NCI-H446 (cell line): ENCODE measurements at places on chromosomes 2 and 18.
A peak's percentile ranks its signal among the peaks of the same experiment; 100 is the strongest.

DNA sequence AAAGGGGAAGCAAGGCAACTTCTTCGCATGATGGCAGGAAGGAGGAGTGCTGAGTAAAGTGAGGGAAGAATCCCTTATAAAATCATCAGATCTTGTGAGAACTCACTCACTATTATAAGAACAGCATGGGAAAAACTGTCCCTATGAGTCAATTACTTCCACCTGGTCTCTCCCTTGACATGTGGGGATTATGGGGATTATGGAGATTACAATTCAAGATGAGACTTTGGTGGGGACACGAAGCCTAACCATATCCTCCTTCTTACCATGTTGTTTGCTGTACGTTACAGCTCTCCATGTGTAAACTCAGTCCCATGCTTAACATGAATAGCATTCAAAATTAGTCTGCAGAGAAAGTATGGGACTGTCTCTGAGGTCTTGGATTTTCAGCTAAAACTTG, 1096.8 kb upstream of the ACVR2A start:
- no peak for DNase-seq

DNA sequence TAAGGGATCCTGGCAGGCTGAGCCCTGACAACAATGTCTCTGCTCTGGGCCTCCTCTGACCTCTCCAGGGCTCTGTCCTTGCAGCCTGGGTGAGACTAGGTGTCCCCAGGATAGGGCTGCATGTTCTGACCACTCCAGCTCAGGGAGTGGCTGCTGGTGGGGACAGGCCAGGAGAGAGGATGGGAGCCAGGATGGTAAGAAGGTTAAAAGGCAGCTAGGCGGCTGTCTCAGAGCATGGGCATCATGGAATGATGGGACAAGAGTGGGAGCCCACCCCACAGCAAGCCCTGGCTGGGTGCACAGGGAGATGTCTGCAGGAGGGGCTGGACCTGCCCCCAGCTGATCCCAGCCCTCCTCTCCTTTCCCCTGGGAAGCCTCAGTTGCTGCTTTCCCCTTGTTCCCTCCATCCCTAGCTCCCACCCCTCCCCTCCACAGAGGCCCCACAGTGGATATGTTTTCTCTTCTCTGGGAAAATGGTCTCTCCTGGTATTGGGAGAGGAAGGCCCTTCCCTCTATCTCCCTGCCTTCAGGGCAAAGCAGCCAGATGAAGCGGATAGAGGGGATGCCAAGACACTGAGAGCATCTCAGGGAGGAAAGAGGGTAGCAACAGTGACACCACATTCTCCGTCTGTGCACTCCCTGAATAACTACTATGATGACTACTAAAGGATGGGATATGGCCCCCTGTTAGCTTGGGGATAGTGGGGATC, 334.3 kb downstream of the DYSF start:
- no peak for DNase-seq

- no peak for DNase-seq
These were observed 197.0 kb downstream of the HRH4 start for GRCh38 chr18:24657444-24657842.

DNA sequence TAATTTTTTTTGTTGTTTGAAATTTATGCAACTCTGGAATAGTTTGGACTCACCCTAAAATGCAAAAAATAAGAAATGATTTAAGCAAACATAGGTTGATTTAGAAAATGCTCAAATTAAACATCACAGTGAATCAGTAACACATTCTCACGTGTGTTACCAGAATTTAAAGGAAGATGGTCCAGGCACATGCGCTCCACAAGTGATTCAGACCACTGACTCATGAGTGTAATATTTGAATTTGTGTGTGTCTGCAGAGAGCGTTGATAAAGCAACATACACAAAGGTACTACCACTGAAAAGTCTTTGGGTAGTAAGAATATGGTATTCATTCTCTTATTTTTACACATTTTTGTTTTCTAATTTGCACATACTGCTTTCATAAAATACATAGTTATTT, 7.9 kb downstream of the SS18 start:
- DNase-seq = no peak

- no peak for DNase-seq
These were observed 198.1 kb upstream of the RBBP8 start for GRCh38 chr18:22734791-22735627.

GRCh38 chr2:232282508-232283055, 96.0 kb upstream of the ALPP start:
- no peak for DNase-seq

DNA sequence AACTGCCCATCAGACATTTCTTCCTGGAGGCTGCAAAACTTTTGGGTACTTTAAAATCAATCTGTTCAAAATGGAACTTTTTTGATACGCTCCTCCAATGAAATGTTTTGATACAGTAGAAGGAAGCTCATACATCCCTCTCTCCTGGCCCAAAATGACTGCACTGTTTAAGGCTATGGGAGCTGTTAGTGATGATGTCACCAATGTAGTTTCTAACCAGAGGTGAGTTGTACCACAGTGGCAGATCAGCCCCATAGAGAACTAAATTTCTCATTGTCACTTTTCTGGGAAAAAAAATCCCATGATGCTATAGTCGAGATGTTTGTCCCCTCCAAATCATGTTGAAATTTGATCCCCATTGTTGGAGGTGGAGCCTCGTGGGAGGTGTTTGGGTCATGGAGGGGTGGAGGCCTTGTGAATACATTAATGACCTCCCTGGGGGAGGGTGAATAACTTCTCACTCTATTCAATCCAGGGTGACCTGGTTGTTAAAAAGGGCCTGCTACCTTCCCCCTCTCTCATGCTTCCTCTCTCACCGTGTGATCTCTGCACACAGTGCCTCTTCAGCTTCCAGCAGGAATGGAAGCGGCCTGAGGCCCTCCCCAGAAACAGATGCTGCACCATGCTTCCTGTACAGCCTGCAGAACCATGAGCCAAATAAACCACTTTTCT, 117.4 kb upstream of the NPAS2 start:
- no peak for DNase-seq

GRCh38 chr2:14831458-14831857, 198.9 kb downstream of the LRATD1 start:
- no peak for DNase-seq

DNA sequence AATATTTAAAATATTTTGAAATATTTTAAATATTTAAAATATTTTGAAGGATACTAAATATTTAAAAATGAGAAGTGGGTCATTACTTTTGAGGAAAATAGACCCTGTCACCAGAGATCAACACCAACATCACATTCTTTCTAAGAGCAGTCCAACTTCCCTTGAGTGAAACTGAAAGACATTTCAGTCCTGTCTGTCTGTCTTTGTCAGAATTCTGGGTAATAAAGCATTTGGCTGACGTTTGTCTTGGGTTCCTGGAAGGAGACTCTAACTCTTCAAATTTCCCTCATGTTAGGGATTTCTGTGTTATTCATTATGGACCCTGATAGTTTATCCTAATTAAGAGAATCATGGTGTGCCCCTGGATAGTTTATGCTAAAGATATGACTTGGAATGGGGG, 32.8 kb downstream of the TTC21B start:
- DNase-seq = no peak

DNA sequence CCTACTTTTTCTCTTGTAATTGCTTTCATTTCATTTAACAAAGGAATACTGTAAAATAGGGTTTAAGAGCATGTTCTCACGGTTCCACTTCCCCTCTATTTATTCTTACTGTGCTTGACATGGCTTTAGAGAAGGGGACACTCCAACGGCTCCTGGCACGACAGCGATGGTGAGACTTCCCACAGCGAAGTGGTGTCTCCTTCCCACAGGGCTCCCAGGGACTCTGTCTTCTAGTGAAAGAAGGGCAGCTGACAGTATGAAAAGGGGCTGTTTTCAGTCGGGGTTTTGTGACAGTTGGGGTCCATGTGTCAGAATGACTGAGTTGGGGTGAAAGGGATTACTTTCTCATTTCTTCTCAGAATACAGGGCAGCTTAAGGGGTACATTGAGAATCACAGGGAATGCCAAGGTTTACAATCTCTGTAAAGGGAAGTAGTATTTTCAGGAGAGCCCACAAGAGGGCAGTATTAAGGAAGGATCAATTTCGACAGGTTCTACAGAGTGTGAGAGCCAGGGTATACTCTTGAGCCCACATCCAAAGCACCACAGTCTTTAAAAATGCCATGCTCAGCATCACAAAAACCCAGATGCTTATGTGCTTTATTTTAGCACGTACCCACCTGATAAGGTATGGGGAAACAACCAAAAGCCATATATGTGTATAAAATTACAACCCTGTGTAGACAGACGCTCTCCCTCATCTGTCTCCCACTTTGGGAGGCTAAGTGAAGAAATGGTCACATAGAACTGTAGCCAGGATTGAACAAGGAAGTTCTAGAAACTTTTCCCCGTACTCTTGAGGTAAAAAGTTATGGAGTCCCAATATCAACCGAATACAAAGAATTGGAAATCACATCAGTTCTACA, 31.3 kb upstream of the RAPGEF4 start:
- peak; percentile 45 for DNase-seq

- DNase-seq = no peak
These were observed 81.0 kb upstream of the ACVR2A start for GRCh38 chr2:147763861-147764260.

GRCh38 chr18:62883937-62884735, 168.8 kb downstream of the PHLPP1 start:
- no peak for DNase-seq

- DNase-seq = no peak
These were observed 37.7 kb upstream of the ZNF804A start for GRCh38 chr2:184560603-184561002.

- no peak for DNase-seq
These were observed 46.3 kb downstream of the LTBP1 start for GRCh38 chr2:32993005-32993539.

DNA sequence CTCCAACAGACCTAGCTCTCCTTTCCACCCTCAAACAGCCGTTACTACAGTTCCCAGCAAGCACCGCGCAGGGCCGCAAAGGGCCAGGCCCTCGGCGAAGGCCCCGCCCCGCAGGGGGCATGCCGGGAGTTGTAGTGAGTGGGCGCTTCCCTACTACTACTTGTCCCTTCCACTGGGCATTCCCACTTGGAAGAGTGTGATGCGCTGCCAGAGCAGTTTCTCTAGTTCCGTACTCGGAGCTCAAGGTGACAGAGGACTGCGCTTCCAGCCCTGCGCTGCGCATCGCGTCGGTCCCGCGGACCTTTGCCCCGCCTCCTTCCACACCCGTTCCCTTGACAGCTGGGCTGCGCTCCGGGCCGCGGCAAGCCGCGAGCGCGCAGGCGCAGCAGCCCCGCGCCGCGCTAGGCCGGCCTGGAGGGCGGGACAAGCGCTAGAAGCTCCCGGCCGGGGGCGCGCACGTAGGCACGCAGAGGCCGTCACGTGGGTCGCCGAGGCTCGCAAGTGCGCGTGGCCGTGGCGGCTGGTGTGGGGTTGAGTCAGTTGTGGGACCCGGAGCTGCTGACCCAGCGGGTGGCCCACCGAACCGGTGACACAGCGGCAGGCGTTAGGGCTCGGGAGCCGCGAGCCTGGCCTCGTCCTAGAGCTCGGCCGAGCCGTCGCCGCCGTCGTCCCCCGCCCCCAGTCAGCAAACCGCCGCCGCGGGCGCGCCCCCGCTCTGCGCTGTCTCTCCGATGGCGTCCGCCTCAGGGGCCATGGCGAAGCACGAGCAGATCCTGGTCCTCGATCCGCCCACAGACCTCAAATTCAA, at the start of gene VAPA:
VAPA (plus strand) TSS at position 491 of the 808 bp plus-strand sequence; CDS start at position 732, 241 bp downstream.
- peak; percentile 97 for DNase-seq

DNA sequence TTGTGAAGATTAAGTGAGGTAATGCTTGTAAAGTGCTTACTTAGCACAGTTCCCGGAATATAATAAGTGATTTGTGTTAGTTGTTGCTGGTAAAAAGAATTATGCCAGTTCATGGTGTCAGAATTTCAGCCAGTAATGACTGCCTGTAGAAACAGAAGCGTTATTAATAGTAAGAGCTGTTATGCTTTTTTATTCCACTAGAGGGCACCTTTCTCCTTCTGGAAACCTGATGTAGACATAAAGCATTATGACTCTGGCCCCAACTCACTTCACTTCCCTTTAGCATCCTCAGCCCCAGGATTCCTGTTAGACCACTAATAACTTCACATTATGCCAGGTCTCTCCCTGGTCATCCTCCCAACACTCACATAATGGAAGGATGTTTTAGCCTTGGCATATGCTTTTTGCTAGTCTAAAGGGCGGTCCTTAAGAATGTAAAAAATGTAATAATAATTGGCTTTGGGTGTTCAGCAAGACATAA, 34.9 kb downstream of the C18orf54 start:
- peak; percentile 31 for DNase-seq

GRCh38 chr2:228039752-228040534, 141.5 kb downstream of the SPHKAP start:
- DNase-seq = peak; percentile 4

DNA sequence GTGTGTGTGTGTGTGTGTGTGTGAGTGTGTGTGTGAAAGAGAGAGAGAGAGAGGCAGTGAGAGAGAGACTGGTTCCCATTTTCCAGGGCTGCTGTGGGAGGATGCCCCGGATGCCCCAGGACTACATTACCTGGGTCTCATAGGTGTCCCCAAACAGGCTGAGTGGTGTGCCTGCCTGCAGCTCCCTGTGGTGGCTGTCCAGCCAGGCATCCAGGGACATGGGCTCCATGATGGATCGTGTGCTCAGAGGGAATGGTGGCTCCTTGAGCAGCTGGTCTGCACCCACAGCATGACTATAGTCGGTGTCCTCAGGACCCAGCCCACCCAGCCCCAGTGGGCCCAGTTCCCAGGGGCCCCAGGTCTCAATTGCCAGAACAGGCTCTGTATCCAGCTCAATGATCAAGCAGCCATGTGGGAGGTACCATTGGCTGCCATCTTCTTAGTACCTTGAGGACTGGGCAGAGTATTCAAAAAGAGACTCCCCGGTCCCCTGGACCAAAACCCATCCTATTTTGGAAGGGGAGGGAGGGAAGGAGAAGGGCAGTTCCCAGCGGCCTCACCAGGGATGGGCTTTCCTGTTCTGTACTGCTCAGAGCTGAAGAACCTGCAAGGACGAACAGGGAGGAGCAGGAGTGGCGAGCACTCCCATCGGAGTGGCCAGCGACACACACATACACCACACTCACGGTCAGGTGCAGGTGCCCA, 5.8 kb upstream of the OXER1 start:
- DNase-seq = no peak

- peak; percentile 39 for DNase-seq
These were observed 80.3 kb downstream of the DYNAP start for GRCh38 chr18:54671291-54671881.

GRCh38 chr2:73307720-73308119, 14.4 kb upstream of the EGR4 start:
- no peak for DNase-seq

DNA sequence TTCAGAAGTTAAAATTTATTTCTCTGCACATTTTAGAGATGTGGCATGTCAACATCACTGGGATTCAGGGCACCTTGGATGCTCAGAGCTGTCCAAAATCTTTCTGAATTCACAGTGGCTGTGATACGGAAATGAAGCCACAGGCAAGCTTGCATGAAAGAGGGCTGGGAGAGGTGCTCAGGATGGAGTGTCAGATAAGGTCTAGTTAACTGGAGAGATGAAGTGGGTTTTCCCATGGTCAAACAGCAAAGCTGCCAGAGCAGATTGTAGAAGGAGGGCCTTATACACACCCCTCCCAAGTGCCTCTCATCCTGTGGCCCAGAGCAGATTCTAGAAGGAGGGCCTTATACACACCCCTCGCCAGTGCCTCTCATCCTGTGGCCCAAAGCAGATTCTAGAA, 286.8 kb upstream of the PXDN start:
- no peak for DNase-seq

GRCh38 chr2:174180165-174180724, 68.1 kb downstream of the OLA1 start:
- DNase-seq = no peak
